ENCODE measurements at places on chromosomes 5 and 9.

- DNase-seq, result no peak
Observed at GRCh38 chr5:81023261-81023970, 63.3 kb downstream of the RASGRF2 start.

- DNase-seq, result no peak
Observed at GRCh38 chr9:130352081-130352480, 86.5 kb downstream of the HMCN2 start.

DNA sequence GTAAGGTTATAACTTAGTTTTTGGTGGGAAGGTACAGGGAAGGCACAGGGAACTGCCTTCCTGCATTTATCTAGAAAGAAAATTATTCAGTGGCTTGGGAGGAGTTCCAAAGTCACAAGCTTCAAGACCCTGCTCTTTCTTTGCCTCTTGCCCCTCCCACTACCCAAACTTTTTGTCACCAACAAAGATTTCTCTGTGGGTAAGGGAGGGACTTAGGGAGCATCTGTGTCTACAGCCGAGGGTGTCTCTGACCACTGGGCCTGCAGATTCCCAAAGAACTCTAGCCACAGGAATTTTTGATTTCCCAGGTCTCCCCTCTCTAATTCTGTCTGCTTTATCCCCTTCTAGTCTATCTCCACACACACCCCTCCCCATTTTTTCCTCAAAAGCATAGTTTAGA is 2.1 kb downstream of the ECSCR start:
- DNase-seq, result no peak

- peak; percentile 61 for DNase-seq
Observed at GRCh38 chr5:180670586-180671359, 21.4 kb upstream of the FLT4 start.

GRCh38 chr5:157710882-157711281 is 20.3 kb upstream of the THG1L start:
- DNase-seq, result no peak

- DNase-seq, result no peak
Observed at GRCh38 chr5:10525124-10525495, 38.8 kb upstream of the ANKRD33B start.

- DNase-seq, result no peak
Observed at GRCh38 chr5:32173267-32174010, 680 bp downstream of the GOLPH3 start.

DNA sequence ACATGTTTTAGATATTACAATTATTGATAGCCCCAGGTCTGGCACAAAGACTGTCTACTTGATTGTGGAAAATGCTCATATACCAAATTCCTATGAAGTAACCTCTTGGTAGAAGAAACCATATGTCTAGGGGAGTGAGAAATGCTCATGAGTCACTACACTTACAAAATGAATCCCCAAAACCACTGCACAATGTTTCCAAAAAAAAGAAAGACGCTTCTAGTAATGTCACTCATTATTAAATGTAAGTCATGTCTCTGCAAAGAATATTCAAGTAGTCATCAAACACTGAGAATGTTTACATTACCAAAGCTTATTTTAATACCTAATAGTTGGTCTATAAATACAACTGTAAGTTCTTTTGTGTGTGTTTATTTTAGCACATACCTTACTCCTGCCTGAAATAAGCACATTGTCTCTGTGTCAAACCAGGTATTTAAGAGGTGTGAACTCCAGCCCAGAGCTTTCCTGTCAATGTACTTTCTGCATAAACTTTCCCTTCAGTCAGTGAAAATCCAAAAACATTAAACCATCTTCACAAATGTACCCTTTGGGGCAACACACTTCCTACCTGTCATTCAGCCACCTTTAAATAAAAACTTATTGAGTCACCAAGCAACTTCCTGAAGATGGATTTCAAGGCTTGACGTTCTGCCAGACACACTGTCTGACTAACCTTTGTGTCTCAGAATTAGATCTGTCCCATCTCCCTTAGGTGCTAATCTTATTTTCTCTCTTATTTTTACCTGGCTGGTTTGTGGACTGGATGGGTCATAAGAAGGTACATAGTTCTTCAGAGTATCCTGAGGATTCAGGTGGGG is 194.0 kb downstream of the NFIB start:
- no peak for DNase-seq

DNA sequence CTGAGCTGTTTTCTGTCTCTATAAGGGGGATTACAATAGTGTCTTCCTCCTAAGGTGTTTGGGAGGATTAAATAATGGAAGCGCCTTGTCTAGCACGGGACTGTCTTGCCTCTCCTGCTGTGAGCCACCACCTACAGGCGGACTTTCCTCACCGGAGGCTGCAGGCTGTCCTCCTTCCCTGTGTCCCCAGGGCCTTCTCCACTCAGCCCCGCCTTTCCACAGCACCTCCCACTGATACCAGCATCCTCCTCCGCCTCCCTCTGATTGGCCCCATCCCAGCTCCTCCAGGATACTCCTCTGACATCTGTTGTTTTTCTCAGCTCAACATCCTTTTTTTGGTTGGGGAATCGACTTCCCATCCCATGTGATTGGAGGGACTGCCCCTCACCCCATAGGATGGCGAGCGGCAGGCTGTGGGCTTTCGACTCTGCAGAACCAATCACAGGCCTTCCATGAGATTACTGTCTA is 851 bp upstream of the ZDHHC12 start:
- peak; percentile 49 for DNase-seq

GRCh38 chr9:94782355-94783101 is 56.0 kb downstream of the AOPEP start:
- DNase-seq, result no peak

GRCh38 chr5:169610606-169611005 is 26.5 kb upstream of the DOCK2 start:
- DNase-seq, result no peak

DNA sequence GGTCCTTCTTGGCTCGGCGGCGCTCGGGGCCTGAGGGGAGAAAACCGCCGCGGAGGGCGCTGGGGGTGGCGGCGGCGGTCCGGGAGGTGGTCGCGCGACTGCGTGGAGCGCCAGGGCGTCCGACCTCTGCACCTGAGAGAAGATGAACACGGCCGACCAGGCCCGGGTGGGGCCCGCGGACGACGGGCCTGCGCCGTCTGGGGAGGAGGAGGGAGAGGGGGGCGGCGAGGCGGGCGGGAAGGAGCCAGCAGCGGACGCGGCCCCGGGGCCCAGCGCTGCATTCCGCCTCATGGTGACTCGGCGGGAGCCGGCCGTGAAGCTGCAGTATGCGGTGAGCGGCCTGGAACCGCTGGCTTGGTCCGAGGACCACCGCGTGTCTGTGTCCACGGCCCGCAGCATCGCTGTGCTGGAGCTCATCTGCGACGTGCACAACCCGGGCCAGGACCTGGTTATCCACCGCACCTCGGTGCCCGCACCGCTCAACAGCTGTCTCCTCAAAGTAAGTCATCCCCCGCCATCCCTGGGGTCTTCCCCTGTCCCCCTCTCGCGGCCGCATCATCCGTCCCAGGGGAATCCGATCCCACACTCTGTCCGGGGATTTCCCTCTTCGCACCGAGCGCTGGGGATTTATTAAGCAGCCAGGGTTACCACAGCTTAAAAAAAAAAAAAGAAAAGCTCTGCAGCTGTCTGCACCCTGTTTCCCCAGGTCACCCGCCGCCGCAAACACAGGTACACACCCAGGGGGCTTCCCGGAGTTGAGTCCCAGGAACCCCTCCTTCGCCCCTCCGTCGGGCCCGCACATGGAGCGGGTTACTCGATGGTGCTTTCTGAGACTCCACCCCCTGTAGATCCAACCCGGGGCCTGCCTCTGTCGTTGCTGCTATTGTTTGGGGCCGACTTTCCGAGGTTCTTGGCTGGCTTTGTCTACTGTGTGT is at the start of gene GTF3C4:
Gene GTF3C4 (plus strand): TSS at position 8 of the 935 bp plus-strand sequence. CDS start 135 bp downstream, at position 143.
- peak; percentile 50 for DNase-seq

DNA sequence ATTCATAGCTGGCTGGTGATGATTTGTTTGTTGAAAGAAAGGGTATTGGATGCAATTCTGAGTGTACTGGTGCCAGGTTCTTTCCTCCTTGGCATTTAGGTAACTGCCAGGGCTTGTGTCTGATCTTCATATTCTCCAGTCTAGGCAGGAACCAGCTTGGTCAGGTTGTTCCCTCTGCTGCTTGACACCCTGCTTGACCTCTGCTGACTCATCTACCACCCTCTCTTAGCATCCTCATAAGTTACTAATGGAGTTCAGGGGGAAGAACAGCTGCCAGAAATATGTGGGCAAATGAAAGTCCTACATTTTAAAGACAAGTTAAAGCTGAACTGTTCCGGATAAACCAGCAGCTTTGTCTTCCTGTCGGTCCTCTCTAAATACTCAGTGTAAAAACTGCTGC is 116.1 kb upstream of the TNC start:
- no peak for DNase-seq

- DNase-seq, result no peak
Observed at GRCh38 chr5:135886136-135886535, 9.5 kb downstream of the IL9 start.

DNA sequence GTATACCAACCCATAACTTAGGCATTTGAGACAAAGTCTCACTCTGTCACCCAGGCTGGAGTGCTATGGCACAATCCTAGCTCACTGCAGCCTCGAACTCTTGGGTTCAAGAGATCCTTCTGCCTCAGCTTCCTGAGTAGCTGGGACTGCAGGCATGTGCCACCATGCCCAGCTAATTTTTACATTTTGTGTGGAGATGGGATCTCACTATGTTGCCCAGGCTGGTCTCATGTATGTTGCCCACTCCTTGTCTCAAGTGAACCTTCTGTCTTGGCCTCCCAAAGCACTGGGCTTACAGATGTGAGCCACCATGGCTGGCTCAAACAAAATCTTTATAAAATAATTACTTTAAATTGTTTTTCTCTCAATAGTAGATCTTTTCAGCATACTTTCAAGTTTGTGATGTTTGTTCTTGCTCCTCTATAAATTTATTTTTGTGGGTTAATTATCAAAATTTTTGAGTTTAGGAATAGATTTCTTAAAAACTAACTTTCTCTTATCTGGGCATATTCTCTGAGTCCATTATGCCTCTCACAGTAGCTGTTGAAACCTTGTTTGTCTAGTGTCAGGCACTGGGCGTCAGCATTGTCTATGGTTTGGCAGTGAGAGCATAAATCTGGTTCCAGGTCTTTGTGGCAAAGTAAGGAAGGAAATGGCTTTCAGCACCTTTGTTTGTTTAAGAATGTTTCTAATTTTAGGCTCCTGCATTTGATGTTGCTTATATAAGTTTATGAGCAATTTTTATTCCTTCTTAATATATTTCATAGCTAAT is 38.7 kb downstream of the NLN start:
- no peak for DNase-seq

DNA sequence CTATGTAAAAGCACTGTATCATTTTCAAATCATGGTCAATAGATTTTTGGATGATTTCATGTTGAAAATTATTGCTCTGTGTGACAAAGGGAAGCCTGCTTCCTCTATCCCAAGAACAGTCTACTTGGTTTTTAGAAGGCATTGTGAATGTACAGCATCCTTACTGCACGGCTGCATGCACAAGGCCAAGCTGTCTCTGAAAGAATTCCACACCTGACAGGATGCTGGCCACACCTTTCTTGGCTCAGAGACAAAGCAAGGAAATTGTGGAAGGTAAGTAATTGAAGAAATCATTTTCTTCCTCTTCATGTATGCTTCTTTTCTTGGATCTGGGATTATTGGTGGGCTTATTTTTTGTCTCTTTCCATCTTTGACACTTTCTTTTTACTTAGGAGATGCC is 53.7 kb upstream of the VCAN start:
- no peak for DNase-seq

- peak; percentile 77 for DNase-seq
Observed at GRCh38 chr5:124746916-124747790, 714 bp upstream of the ZNF608 start.

GRCh38 chr5:145345511-145346287 is 489.4 kb downstream of the PRELID2 start:
- no peak for DNase-seq

DNA sequence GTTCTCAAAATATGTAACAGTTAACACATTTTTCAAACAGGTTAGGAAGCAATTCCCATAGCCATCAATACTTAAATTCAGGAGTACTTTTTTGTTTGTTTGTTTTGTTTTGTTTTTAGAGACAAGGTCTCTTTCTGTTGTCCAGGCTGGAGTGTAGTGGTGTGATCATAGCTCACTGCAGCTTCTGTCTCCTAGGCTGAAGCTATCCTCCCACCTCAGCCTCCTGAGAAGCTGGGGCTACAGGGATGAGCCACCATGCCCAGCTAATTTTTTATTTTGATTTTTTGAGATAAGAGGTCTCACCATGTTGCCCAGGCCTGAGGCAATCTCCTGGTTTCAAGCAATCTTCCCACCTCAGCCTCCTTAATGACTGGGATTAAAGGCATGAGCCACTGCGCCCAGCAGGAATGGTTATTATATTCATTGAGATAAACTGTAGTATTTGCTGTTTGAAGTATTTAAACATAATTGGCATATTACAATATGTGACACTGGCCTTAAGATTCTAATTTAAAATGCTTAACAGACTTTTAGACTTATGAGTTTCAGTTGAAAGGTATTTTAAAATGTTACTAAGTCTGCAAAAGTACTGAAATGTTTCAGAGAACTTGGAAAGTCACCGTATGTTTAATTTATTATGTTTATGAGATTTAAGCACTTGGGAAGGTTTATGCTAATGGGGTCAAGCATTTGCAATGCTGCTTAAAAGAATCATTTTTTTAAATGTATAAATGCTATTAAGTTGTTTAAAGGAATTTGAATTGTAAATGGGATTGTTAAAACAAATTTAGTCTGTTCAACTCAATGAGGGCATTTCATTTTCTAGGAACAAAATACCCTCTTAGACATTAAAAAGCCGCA is 17.0 kb downstream of the UTP15 start:
- no peak for DNase-seq

DNA sequence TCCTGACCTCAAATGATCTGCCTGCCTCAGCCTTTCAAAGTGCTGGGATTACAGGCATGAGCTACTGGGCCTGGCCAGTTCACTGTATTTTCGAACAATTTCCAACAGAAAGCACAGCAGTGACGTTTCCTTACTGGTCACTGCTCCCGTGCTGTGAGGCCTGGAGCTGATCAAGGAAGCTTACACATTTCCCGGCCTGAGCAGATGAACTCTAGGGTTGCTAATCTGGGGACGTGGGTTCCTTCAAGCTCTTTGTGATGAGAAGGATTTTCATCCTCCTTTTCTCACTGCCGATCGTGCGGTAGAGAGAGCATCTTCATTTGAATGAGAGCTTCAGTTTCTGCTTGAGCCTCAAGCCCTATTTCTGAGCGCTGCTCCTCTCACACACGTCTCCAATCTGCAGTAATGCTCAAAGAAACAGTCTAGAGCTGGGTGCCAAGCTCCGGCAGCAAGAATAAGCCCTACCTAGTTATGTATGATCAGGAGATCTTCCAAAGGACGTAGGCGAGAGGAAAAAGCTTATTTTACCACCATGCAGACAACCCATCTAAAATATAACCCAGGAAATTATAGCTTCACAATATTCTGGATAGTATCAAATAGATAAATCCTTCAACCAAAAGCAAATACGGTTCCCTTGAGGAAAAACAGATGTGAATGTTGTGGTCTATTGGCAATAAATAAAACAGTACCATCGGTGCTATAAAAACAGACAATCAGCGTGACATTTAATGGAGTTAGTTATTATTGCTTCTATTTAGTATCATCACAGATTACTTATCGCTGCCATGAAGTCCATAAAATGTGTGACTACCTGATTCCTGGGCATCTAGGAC is 7.3 kb upstream of the SPATA24 start:
- DNase-seq, result no peak

- DNase-seq, result no peak
Observed at GRCh38 chr9:82456642-82457041, 468.1 kb downstream of the SPATA31D1 start.

GRCh38 chr5:160339406-160340130 is 27.2 kb upstream of the CCNJL start:
- DNase-seq, result no peak

- DNase-seq, result no peak
Observed at GRCh38 chr9:76521906-76522305, 62.9 kb downstream of the GCNT1 start.
